ENCODE measurements at places on chromosomes 13 and 19. TPM values are rescaled to one million over a fixed set of nuclear protein-coding genes. Genes with fewer than 3 reads are reported as not detected.

DNA sequence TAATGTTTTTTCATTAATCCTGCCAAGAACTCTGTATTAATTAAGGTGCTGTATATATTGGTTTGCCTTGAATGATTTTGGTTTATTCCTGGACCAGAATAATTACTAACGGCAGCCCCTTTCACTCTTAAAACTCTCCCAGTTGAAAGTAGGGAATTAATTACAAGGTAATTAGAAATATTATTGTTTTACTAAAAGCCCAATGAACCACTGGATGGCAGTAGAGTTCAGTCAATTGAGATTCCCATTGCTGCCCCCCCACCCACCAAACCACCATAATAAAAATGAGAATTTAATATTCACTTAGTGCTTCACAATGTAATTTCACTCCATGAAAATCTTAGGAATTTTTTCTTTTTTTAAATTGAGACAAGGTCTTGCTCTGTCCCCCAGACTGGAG, 13.7 kb downstream of the WBP4 start:
- H3K4me3 ChIP-seq, result no peak overlapping the region
- no peaks in the 10 kb centered on the region for H3K27me3 ChIP-seq
- no peaks in the 10 kb centered on the region for H3K36me3 ChIP-seq
- H3K27ac ChIP-seq, result no peak overlapping the region
- DNase-seq, result peak; percentile 14
- H3K4me1 ChIP-seq, result no peaks in the 10 kb centered on the region

DNA sequence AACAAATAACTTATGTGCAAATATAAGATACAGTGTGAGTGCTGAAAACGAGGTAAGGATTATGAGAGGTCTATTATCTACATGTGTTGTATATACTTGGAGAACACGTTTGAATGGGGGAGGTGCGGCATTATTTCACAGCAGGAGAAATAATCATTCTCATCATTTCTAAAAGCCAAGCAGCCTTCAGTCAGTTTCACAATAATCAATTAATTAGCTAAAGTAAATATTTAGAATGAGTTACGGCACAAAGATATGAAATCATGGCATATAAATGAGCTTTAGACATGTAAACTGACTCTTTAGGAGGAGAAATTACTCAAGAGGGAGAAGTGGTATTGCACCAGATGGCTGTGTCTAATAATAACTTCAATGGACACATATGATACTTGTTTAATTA, 366.6 kb downstream of the DNAJC15 start:
- H3K27me3 ChIP-seq, result no peaks in the 10 kb centered on the region
- H3K4me3 ChIP-seq, result no peak overlapping the region
- no peaks in the 10 kb centered on the region for H3K4me1 ChIP-seq

Gene ZNF578
- total RNA-seq, result 0.68 TPM

Gene LRRC25
- total RNA-seq, result 1.6 TPM

Gene CLDND2
- not detected for total RNA-seq

Gene MYPOP
- total RNA-seq, result 9.1 TPM

Data from prostate gland (tissue), 2 donors.